ENCODE measurements at places on chromosomes 1 and 21.

GRCh38 chr1:8389958-8390535 lies 72.1 kb downstream of the SLC45A1 start:
- no peak for DNase-seq

- peak; percentile 13 for DNase-seq
Measured at GRCh38 chr1:93180723-93181613, at the start of gene CCDC18. Gene CCDC18 (plus strand): TSS chr1:93180724. CDS start chr1:93183362, 2,638 bp downstream.

GRCh38 chr1:91381844-91382243 lies 22.8 kb downstream of the HFM1 start:
- no peak for DNase-seq

DNA sequence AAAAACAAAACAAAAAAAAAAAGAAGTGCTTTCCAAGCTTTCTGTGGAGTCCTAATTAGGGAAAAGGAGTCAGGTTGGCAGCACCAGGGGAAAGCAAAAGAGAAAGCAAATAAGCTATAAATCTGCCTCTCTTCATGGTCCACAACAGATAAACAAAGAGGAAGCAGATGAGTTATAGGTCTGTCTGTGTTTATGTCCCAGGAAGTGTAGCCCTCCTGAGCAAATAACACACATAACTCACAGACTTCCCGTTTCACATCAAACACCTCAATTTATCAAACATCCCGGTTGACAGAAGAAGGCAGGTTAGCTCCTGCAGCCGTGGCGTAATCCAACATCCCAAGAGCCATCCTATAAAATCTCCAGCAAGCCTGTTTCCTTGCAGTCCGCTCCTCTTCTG lies 5.6 kb upstream of the SLC2A5 start:
- DNase-seq = no peak

GRCh38 chr1:110339407-110340206 lies 430 bp downstream of the RBM15 start:
- DNase-seq = peak; percentile 37

Data from GM12892 (cell line).